ENCODE measurements at places on chromosomes 7 and 10.

GRCh38 chr10:102770108-102770482 lies 26.3 kb downstream of the WBP1L start:
- no peak for DNase-seq

DNA sequence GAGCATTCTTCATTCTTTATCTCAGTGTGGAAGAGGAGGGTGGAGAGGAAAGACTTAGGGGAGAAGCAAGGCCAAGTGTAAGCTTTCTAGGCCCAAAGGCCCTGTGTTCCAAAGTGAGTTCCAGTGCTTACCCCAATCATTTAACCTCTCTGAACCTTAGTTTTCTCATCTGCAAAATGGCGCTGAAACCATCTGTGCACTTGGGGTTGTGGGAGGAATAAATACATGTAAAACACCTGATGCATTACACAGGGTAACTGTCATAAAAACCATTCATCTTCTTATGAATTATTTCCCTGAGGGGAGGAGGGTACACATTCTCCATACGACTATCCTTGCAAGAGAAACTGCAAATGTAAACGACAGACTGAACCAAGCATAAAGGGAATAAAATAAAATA lies 19.0 kb downstream of the PIK3AP1 start:
- DNase-seq = no peak

DNA sequence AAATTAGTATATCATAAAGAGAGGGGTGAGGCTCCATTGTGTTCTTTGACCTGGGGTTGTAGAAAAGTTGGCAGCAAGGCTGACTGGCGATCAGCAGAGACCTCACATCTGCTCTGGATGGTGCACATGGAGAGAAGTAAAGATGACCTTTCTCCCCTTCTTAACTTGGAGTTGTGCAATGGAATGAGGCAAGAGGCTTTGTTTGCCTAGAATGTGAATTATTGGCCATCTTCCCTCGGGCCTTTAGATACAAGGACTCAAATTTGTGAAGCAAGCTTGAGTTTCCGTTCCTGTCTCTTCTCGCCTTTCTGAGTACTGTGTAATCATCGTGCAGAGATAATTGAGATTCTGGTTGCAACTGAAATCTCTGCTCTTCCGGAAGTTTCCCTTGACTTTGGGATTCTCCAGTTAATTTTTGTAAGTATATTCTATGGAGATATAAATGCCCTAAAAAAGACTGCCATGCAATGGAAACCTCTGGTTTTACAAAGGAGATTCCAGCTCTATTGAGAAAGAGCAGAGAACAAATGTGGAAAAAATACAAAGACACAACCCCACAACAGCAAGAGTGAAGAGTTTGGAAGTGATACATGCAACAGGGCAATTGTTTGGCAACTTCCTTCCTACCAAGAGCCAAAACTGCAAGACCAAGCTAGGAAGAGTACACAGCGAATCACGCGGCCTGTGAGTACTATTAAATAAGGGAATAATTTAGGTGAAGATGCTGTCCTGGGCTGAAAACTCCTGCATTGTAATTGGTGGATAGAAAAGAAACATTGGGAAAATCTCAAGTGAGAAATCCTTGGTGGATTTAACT lies 542.3 kb upstream of the NRP1 start:
- DNase-seq = no peak

GRCh38 chr7:90892213-90892612 lies 296.1 kb downstream of the CDK14 start:
- no peak for DNase-seq

- DNase-seq = no peak
Observed at GRCh38 chr10:95832216-95833041, 75.3 kb upstream of the CC2D2B start.

DNA sequence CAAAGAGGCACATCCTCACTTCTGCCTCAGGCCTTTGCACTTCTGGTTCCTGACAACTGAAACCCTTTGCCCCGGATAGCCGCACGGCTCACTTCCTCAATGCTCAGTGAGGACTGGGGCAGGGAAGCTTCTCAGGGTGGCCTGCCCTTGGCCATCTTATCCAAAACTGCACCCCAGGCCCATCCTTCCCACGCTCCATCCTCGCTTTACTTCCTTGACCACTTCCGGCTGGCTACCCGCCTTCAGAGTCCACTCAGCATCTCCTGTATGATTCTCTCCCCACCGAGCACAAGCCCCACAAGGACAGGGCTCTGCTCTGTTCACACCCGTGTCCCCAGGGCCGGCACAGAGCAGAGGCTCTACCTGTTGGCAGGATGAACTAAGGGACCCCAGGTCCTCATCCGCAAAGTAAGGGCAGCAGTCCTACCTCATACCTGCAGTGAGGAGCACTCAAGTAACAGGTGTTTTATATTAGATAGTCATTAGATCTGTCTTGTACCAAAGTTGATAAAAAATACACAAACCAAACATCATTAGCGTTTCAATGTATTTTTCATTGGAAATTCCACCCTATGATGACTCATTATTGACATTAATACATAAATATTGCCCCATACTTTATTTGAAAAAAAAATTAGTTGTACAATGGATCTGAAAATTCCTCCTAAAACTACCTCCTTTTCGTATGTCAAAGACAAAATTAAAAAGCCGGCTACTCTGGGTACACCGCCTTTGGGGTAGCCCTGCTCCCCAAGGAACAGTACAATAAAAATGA lies 35.0 kb downstream of the GNA12 start:
- DNase-seq = no peak

DNA sequence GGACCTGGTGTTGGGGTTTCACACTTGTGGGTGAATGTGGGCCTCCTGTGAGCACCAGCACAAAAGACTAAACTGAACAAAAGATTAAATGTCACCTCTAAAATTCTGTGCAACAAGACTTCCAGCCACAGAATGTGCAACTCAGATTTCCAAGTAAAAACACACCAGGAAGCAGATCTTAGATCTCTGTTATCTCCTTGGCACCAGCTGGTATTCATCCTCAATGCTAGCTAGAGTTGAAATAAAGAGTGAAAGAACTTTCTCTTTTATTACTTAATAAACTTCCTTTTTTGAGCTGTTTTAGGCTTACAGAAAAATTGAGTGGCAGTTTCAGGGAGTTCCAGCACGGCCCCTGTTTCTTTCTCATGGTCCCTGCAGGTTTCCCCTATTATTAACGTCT lies 40.2 kb downstream of the EGFR start:
- DNase-seq = no peak

- no peak for DNase-seq
Observed at GRCh38 chr10:57628592-57629284, 639.0 kb downstream of the IPMK start.

DNA sequence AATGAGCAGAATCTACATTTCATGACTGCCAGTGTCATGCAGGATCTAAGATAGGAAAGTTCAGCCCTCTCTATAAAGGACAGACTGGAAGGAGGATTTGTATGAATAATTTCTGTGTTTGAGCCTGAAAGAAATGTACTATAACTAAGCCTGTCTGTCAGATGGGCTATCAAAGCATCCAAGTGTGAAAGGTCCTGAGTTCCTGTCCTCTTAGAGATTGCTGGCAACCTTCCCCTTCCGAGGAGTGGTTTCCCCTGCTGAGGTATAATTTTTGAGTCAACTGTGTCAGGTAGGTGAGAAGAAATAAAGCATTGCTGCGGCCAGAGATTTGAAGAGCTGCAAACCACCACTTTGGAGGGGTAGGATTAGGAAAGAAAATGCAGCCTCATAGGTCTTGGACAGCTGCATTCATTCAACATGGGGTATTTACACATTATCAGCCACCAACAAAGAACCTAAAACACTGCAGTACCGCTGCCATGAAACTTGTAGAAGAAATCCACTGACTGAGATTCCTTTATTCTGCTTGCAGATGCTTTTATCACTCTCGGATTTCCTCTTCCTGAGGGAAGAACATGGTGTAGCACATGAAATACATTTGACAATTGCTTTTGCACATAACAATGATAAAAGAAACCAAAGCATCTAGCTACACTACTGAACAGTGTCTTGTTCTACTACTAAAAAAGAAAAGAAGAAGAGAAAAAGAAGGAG lies 189.1 kb downstream of the DGKI start:
- no peak for DNase-seq

DNA sequence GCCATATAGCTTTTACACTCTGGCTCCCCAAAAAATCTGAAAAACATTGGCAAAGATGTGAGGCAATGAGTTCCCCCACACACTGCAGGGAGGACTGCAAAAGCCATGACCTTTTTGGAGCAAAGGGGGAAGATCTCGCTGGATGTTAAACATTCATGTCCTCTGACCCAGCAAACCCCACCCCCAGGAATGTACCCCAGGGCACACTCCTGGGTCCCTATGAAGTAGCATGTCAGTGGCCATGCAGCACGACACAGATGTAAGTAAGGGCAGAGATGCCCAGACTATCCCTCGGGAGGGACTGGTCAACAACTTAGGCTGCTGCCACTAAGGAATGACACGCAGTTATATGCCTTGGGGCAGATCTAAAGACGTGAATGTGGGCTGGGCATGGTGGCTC lies 100.6 kb downstream of the DLG5 start:
- no peak for DNase-seq

DNA sequence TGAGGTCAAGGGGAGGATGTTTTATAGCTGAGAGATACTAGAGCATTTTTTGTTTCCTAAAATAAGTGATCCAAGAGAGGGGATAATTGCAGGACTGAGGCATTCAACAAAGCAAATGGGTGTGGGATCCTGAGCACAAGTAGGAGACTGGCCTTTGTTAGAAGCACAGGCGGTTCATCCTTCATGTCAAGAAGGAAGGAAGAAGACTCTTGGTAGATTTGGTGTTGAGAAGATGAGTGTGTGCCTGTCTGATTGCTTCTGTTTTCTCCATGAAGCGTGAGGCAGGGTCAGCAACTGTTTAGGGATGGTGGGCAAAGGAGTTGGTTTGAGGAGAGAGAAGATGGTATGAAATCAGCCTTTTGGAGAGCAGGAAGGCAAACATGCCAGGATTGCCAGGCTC lies 27.6 kb downstream of the STRIP2 start:
- no peak for DNase-seq

- DNase-seq = no peak
Observed at GRCh38 chr10:1610986-1611770, 126.1 kb downstream of the ADARB2 start.

DNA sequence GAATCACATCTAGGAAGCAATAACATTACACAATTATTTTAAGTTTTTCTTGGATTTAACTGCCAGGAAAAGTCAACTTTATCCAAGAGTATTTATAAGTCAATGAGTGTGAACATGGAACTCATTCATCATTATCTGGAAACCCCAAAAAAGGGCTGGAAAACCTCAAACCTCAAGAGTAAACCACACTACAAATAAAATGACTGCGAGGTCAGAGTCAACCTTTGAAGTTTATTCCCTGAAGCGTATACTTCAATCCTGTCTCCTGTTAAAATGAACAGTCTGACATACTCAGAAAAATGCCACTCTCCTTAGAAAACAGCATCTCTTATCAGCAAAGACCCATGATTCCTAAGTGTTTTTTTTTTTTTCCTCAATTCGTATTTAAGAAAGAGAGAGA lies 86.5 kb downstream of the RELN start:
- DNase-seq = no peak

Data from activated T-cell treated with anti-CD3 and anti-CD28 coated beads for 1 hour (primary cell).